ENCODE measurements at places on chromosomes 13 and 19.

GRCh38 chr13:103663996-103664395 lies 597.8 kb upstream of the SLC10A2 start:
- DNase-seq: no peak

- DNase-seq: peak; percentile 13
Observed at GRCh38 chr19:53906211-53907192, 2.6 kb upstream of the CACNG7 start.

- no peak for DNase-seq
Observed at GRCh38 chr13:26222520-26223046, 469 bp upstream of the RNF6 start.

DNA sequence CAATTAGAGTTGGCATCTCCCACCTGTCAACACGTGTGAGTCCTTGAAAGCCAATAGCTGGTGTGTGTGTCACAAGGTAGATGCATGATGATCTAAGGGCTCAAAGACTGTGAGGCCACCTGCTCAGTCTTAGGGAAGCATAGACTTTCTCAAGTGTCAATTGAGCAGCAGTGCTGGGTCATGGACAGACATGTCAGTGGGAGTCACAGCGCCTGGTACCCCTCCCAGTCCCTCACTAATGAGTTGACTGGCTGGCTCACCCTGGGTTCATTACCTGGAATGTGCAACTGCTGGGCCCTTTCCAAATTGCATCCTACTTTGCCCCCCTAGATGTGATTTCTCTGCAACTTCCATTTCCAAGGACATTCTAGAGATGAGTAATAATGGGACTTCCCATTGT lies 9.1 kb upstream of the PSG6 start:
- no peak for DNase-seq

DNA sequence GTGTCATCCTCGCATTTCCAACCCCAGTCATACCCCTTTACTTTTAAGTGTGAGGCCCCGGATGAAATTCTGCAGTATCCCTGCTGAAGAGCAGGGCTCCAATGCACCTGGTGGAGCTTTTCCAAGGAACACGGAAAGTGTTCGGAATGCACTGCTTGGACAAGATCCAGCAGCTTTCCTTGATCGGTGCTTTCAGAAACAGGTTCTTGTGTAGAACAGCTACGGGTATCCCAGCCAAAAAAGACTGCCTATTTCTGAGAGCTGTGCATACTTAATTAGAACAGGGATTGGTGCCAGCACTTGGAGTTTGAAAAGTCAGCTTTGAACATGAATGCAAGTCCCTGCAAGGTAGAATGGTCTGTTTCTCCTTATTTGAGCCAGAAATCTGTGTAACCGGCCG lies 87.2 kb upstream of the C1QTNF9B start:
- DNase-seq: no peak

DNA sequence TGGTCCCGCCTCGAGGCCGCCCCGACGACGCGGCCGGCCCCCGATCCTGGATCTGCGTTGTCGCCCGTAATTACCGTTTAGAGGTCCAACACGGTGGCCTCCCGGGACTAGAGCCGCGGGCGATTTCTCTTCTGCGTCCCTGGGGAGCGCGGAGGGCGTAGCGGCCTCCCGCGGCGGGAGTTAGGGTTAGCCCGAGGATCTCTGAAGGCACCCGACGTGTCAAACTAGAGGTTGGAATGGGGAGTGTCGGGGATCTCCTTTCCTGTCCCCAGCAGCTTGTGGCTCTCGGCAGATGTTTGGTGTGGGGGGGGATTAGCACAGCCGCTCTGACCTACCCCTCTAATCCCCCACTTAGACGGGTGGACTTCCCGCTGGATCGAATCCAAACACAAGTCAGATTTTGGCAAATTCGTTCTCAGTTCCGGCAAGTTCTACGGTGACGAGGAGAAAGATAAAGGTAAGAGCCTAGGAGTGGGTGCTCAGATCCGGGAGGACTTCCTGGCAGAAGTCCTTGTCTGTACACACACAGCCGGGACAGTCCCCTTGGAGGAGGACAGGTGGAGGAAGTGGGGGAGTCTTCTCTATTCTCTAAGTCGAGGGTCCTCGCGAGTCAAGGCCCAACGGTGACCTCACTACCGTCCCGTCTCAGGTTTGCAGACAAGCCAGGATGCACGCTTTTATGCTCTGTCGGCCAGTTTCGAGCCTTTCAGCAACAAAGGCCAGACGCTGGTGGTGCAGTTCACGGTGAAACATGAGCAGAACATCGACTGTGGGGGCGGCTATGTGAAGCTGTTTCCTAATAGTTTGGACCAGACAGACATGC lies 581 bp downstream of the CALR start:
- DNase-seq: no peak

DNA sequence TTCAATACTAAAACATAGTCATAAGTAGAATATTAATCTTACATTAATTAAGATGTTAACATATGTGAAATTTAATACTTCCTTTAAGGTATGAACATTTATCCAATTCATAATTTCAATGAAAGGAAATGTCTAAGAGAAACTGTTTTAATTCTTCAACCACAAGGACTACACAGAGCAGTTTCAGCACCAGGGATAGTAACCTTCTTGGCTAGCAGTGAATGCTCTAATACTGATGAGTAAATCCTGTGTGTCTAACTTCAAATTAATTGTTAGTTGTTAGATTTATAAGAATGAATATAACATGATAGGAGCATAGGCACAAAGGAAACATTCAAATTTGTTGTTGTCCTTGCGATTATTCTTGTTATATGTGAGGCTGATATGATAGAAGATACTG lies 15.6 kb upstream of the NBEA start:
- no peak for DNase-seq

GRCh38 chr19:32343550-32344262 lies 1.7 kb upstream of the ZNF507 start:
- DNase-seq: no peak
